ENCODE measurements at places on chromosomes 4 and X.

DNA sequence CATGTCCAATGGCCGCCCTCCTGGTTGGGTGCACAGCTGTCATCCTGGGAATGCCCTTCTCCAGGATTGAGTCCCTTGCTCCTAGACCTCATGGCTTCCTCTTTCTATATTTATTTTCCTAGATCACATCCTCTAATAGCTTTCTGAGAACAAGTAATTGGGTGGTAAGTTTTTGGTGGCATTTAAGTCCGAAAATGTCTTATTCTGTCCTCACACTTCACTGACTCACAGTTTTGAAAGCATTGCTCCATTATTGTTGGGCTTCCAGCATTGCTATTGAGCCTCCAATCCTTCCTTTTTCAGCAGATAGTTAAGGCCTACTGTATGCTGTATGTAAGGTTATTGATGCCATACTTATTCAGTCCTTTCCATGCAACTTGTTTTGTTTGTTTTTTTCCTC, 25.9 kb downstream of the PGM2 start:
- no peak for DNase-seq

DNA sequence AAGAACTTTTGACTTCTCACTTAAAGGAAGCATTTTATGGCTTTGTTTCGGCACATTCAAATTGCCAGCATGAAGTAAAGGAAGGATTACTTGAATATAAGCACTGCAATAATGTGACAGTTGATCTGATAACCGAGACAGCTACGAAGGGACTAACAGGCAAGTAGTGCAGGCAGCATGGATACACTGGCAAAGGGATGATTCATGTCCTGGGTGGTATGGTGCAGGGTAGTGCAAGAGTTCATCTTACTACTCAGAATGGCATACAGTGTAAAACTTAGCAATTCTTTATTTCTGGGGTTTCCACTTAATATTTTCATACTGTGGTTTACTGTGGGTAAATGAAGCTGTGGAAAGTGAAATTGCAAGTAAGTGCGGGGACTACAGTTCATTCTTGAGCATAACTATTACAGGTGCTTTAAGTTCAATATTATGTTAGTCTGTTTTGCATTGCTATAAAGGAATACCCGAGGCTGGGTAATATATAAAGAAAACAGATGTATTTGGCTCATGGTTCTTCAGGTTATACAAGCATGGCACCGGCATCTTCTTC, 611.8 kb downstream of the SPOCK3 start:
- DNase-seq = no peak

GRCh38 chr4:86055898-86056297, 304.0 kb downstream of the MAPK10 start:
- no peak for DNase-seq

- DNase-seq = no peak
Observed at GRCh38 chrX:104419211-104419610, 146.8 kb upstream of the IL1RAPL2 start.

GRCh38 chr4:59704616-59705015, 1495.5 kb upstream of the ADGRL3 start:
- DNase-seq = no peak

- no peak for DNase-seq
Observed at GRCh38 chrX:110920991-110921390, 125.4 kb upstream of the CHRDL1 start.

DNA sequence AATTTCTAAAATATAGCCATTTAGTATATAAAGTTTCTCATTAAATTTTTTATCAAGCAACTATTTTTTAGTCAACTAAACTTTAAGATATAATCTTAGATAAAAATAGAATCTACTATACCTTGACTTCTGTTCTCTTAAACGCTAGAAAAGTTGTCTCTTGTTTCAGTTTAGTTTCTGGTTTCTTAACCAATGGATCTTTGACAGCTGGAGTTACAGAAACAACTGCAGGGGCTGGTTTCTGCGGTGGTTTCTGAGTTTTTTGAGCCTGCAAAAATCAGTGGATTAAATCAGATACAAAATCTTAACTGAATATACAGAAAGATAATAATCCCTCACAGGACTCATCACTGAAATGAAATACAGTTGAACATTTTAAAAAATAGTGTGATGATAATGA, 21.9 kb downstream of the INTS12 start:
- DNase-seq = no peak

- DNase-seq = no peak
Observed at GRCh38 chr4:2745516-2745915, 10.6 kb downstream of the TNIP2 start.

DNA sequence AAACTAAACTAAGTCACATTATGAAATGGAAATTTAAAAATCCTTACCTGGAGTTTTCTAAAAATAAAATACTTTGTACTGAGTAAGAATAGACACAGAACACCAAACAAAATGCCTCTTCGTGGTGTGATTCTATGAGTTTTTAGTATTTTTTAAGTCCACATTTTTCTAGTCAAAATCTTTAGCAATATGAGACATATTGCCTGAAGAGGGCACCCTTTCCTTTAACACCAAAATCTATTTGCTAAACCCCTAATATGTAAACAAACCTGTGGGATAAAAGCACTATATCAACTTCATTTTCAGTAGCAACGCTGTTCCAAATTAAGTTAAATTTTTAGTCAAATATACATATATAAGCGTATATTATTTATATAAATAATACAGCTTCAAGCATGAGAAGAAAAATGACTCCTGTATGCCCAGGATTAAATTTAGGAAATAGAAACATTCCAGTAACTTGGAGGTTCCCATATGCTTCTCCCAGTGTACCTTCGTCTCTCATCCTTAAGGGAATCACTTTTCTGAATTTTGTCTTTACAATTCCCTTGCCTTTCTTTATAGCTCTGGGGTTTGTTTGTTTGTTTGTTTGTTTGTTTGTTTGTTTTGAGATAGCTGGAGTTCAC, 23.0 kb upstream of the PGM2 start:
- no peak for DNase-seq

GRCh38 chr4:170423137-170423536, 333.4 kb upstream of the AADAT start:
- no peak for DNase-seq
